Amygdala (tissue), 56 donors: ENCODE measurements at places on chromosomes 4 and X.

DNA sequence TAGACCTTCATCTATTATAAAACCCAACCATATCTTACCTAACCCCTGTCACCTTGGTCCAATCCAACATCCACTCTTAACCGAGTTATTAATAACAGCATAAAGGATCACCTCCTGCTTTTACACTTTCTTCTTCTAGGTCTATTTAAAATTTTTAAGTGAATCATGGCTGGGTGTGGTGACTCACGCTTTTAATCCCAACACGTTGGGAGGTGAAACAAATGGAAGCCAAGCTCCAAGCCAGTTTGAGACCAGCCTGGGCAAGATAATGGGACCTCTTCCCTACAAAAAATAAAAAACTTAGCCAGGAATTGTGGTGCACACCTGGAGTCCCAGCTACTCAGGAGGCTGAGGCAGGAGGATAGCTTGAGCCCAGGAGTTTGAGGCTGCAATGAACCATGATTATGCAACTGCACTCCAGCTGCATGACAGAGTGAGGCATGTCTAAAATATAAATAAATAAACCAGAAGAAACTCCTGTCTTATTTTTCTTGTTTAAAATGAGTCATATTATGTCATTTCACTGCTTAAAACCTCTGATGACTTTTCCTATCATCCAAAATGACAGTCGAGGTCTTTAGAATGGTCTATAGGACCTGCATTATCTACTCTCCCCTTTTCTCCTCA, 188.4 kb downstream of the GASK1B start:
- DNase-seq, result no peak

DNA sequence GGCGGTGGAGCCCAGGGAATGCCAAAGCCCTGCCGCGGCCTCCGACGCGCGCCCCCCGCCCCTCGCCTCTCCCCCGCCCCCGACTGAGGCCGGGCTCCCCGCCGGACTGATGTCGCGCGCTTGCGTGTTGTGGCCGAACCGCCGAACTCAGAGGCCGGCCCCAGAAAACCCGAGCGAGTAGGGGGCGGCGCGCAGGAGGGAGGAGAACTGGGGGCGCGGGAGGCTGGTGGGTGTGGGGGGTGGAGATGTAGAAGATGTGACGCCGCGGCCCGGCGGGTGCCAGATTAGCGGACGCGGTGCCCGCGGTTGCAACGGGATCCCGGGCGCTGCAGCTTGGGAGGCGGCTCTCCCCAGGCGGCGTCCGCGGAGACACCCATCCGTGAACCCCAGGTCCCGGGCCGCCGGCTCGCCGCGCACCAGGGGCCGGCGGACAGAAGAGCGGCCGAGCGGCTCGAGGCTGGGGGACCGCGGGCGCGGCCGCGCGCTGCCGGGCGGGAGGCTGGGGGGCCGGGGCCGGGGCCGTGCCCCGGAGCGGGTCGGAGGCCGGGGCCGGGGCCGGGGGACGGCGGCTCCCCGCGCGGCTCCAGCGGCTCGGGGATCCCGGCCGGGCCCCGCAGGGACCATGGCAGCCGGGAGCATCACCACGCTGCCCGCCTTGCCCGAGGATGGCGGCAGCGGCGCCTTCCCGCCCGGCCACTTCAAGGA, at the start of gene FGF2:
Gene FGF2, plus strand, starts transcription at position 279 of the 705 bp plus-strand sequence. Its CDS starts 344 bp downstream, at position 623.
- peak; percentile 71 for DNase-seq

GRCh38 chr4:107862658-107863057, 37.9 kb downstream of the SGMS2 start:
- DNase-seq, result no peak

DNA sequence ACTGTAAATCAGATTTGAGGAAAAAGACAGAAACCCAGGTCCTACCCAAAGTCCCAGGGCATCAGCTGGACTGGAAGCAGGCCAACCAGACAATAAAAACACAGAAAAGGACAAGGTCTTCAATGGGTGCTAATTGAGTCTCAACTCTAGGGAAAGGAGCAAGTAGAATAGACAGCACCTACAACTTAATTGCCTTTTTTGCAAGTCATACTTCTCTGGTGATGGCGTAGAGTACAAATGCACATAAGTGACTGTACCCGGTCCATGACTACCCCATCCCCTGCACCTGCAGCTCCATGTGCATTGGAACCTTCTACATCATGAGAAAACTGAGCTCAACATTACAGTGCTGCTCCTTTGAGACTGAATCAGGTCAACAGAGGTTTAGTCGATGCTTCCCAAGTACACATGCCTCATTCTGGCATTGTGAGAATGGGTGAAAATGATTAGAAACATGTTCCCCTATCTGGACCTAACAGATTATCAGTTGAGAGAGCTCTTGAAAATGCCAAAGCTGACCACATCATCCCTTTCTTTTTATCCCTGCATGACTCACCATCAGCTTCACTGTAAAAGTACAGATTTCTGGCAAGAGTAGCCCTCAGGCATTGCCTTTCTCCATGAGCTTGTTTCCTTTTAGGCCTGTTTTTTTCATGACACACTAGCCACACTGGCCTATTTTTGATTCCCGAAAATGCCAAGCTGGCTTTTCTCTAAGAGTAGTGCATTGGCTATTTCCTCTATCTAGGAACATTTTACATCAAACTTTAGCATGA, 298.3 kb downstream of the HS3ST1 start:
- DNase-seq, result no peak

- no peak for DNase-seq
Observed at GRCh38 chrX:13469963-13470684, 99.3 kb upstream of the EGFL6 start.

DNA sequence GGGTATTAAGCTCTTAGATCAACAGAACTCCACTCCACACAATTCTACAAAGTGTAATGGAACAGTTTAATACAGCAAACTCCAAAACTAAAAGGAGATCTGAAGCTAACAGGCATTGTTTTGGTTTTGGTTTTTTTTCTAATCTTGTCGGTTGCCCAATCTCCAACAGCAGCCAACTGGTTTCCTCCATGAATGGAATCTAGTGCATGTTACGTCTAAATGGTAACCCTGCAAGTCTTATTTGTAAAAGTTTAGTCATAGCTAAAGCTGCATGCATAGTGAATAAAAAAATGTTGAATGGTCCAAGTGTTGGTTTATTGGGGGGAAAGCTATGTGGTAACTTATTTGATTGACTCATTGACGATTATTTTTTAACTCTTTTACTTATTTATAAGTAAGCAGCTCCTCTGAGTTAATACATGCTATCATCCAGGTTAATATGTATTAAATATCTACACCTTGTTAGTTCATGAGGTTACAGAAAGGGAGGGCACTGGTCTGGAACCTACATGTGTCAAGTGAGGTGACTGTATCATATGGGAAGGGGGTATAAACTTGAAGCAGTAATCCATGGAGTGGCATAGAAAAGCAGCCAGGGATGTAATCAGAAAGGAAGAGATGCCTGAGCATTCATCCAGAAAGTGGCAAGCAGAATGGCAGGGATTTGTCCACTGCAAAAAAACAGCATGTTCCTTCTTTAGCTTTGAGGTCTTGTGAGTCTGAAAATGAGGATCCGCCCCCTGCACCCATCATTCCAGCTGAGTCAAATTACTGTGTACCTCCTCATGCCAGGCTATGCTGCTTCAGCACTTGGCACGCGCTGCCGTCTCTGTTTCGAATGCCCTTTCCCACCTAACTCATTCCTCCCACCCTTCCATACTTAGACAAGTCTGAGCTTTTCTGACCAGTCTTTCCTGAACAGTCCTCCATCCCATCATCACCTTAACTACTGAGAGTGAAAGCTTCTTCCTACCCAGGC, 81.7 kb downstream of the PDGFC start:
- DNase-seq, result no peak

- no peak for DNase-seq
Observed at GRCh38 chrX:13699183-13699826, 10.4 kb downstream of the RAB9A start.

- DNase-seq, result no peak
Observed at GRCh38 chr4:99131378-99131777, 12.7 kb downstream of the ADH4 start.

GRCh38 chr4:74111990-74112389, 13.0 kb upstream of the CXCL2 start:
- peak; percentile 4 for DNase-seq

- no peak for DNase-seq
Observed at GRCh38 chrX:19627533-19627932, 112.2 kb upstream of the MAP3K15 start.

DNA sequence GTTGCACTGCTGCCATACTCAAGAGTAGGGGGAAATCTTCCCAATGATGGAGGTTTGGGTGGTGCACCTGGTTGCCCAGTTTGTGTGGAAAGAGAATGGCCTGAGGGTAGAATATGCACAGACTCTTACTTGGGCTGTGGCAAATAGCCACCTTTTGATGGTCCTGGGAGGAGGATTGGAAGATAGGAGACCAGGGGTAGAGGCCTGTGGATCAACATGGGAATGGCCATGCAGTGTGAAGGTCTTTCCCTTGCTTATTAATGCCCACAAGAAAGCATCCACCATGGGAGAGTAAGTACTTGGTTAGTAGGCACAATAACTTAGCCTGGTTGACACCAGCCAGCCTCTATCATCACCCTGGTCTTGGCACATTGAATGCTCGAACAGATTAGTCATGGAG, 156.8 kb upstream of the LEF1 start:
- no peak for DNase-seq

DNA sequence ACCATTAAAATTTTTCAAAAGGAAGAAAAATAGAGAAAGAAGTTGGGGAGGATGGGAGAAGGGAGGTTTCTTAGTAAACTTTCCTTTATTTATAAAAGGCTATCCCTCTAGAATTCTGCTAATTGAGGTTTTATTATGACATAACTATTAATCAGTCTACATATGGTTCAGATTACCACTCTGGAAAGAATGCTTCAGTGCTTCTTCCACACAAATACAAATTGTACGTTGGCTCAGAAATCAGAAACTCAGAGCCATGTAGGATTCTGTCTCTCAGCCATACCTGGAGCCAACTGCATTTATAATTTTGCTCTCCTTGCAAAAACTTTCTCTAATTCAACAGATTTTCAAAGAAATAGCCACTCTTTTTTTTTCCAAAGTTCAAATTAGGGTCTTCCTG, 37.1 kb downstream of the SRPX start:
- no peak for DNase-seq

DNA sequence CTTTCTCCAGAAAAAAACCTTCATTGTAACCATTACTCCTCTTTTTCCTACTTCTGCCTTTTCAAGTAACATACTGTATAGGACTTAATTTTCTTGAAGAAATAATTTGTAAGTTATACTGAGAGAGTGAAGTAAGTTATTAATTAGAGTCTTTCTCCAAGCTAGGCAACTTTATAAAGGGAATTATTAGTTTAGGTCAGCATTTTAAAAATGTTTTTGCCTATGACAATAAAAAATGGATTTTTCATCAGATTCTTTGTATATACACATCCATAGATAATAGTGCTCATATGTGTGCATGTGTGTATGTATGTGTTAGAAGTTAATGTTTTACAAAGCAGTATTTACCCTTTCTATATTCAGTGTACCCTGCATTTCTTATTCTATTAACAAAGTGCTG, 10.4 kb upstream of the NUDT6 start:
- no peak for DNase-seq

- no peak for DNase-seq
Observed at GRCh38 chr4:80010316-80010715, 62.7 kb downstream of the ANTXR2 start.

DNA sequence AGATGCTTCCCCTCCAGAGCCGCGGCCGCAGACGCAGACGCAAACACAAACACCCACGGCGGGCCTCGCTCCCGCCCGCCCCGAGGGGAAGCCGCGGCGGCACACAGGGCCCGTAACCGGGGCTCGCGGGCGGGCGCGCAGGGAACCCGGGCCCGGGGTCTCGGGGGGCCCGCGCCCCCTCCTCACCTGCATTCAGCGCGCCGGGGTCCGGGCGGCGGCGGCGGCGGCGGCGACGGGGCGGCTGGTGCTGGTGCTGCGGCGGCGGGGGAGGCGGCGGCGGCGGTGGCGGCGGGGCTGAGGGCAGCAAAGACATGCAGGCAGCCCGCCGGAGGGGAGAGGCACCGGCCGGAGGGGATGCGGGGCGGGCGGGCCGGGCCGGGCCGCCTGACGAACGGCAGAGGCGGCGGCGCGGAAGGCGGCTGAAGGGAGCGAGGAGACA, 255 bp upstream of the CNOT6L start:
- DNase-seq, result peak; percentile 31

DNA sequence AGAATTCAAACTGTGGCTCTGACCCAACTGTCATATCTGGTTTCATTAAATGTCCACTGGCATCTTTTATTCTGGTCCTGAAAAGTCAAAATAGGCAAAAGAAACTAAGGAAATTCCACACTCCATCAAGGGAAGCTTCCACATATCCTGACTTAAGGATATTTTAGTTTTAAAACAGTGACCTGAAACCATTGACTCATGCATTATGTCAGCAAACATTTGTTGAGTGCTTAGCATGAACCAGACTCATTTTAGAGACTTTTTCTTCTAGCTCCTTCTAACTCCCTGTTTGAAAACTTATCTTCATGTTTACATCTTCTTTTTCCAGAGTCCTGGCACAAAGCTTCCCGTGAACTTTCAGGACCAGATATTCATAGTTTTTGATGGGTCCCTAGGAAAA, 6.9 kb upstream of the CXCL1 start:
- DNase-seq, result no peak

GRCh38 chr4:10033191-10033881, 12.0 kb upstream of the SLC2A9 start:
- DNase-seq, result no peak

GRCh38 chr4:139535871-139536234, 20.2 kb downstream of the SETD7 start:
- no peak for DNase-seq

- no peak for DNase-seq
Observed at GRCh38 chr4:47827343-47828047, 10.4 kb downstream of the CORIN start.
